ENCODE measurements at places on chromosomes 7 and 10.

- DNase-seq, result no peak
Observed at GRCh38 chr10:62815381-62816075, 638 bp downstream of the EGR2 start.

GRCh38 chr10:126533644-126534043, 136.8 kb downstream of the C10orf90 start:
- no peak for DNase-seq

DNA sequence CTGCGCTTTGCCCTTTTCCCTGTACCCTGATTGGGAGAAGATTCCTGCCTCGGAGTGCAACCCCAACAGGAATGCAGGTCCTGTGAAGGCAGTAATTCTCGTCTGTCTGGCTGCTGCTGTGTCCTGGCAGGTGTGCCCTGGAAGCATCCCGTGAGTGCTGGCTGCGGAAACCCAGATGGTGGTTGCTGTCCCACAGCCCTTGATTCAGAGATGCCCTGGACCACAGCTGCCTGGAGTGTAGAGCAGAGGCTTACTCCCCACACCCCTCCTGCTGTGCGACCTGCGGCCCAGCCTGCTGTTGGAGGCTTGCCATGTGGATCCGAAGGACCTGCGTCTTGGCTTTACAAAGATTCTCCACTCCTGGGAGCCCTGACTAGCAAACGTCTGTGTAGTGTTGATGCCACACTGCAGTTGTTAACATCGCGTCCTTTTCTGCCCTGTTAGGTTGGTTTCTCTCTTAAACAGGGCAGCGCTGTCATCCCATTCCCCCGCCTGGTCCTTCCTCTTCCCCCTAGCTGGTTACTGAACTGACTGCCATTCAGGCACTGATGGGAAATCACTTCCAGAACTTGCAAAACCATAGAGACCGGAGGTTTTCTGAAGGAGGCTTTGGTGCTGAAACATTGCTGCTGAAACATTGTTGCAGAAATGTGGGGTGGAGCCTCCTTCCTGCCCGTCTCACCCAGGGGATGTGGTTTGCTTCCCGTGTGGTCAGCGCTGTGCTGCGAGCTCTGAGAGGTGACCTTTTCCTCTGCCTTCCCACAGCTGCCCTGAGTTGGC, 53.3 kb downstream of the DNAJB6 start:
- peak; percentile 41 for DNase-seq

GRCh38 chr7:156947120-156947843, 2.2 kb upstream of the NOM1 start:
- DNase-seq, result no peak

DNA sequence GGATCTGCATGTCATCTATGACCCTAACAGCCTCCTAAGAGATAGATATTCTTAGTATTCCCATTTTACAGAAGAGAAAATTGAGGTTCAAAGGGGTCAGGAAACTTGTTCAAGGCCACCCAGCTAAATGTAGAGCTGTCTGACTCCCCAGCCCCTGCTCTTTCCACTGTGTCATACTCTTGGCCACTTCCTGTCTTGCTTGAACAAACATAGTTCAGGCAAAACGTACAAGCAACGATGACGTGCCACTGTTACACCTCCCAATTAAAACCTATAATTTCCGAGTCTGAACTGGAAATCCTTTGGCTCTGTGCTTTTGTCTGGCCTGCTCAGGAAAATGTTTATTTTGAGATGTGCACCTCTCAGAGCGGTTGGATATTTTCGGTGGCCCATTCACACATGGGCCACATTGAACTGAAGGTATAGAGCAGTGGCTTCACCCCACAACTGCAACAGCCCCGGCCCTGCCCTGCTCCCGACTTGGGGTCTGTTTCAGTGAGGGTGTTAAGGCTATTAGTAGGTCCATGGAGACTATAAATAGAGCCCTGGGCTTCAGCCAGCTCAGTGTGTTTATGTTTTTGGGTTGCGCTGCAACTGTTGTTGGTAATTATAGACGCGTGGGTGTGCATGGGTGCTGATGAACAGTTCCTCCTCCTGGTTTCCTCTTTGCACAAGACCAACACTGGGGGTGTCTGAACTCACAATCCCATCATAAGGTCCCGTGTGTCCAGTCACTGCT, 172.3 kb upstream of the ADO start:
- DNase-seq, result no peak

DNA sequence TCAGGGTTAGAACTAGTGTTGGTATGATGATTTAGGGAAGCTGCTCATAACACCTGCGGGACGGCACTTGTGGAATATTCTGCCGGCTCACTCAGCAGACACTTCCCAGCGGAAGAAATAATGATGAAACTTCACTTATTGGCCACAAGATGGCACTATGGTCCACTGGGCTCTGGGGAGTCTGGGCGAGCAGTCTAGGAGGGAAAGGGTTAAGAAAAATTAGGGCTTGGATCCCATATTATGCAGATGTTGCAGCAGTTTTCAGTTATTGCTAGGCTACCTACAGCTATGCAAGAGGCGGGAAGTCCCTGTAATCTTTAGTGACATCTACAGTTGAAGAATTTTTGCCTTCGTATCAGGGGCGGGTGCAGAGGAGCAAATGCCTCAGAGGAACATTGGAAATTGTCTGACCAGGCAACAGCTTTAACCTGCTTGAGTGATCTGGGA, 238.7 kb upstream of the PRSS58 start:
- DNase-seq, result peak; percentile 59

All from fibroblast of upper back skin (primary cell).